ENCODE measurements at places on chromosomes 16 and 17. TPM values are rescaled to one million over a fixed set of nuclear protein-coding genes. Genes with fewer than 3 reads are reported as not detected.

Gene TRAPPC1
- total RNA-seq: 45.5 TPM

GRCh38 chr17:703081-703875 lies 11.4 kb downstream of the VPS53 start:
- DNase-seq: no peak

- no peak for DNase-seq
These were observed 18.9 kb downstream of the SNX11 start for GRCh38 chr17:48126532-48126850.

DNA sequence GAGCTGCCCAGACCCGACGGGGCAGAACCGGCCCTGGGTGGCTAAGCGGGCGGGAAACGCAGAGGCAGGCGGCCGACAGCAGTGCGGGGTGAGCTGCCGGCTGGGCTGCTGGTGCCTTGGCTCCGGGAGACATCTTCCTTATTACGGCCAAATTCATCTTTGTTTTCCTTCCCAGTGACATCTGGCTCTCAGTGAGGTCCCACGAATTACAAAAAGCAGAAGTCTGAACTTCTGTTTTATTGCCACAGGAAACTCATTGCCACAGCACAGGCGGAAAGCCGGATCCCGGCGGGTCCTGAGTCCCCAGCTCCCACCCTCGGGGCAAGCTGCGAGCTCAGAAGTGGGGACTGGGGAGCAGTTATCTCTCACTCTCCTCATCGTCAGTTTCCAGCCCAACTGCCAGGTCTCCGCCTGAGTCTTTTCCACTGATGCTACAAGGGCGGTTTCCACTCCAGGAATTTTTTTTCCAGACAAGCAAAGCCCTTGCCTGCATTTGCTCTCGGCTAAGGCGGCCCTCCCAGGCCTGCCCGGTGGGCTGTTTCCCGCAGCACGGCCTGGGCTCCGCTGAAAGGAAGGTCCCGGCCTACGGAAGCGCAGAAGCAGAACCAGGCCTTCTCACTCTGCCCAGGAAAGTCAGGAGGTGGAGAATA lies 40.3 kb downstream of the CBFA2T3 start:
- no peak for DNase-seq

GRCh38 chr17:44777394-44778348 lies 18.9 kb downstream of the ADAM11 start:
- DNase-seq: no peak

GRCh38 chr16:2237493-2238149 lies 1.4 kb downstream of the DNASE1L2 start:
- DNase-seq: no peak

GRCh38 chr17:35537601-35538141 lies at the start of gene SLFN12L:
Gene SLFN12L, minus strand, starts transcription at chr17:35537678. Its CDS starts 15,314 bp downstream, at chr17:35522364.
- no peak for DNase-seq

DNA sequence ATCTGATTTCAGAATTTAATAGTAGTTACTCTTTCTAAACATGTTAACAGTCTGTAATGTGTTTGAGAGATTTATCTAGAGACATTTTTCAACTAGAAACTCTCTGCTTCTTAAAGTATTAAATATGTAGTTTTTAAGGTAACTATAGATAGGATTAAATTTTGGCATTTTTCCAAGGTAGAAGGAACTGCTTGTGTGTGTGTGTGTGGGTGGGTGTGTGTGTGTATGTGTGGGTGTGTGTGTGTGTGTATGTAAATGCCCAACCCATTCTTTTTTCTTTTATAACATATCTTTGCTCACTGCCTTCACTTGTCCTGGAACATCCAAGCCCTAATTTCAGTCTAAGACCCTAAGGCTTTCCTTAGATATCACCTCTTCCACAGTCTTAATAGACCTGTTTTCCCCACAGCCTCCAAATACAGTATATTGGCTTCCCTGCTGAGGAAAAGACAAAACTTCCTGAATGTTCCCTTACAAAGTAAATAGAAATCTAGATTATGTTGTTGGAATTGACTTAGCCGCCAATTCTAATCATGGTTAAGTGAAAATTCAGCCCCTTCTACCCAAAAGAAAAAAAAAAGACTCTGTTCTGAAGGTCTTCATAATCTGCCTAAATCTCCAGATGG lies 33.5 kb downstream of the NUP93 start:
- DNase-seq: no peak

- no peak for DNase-seq
These were observed 177.7 kb downstream of the MYO1D start for GRCh38 chr17:32699247-32699646.

- DNase-seq: no peak
These were observed 34.2 kb downstream of the TXNDC11 start for GRCh38 chr16:11708421-11708820.

DNA sequence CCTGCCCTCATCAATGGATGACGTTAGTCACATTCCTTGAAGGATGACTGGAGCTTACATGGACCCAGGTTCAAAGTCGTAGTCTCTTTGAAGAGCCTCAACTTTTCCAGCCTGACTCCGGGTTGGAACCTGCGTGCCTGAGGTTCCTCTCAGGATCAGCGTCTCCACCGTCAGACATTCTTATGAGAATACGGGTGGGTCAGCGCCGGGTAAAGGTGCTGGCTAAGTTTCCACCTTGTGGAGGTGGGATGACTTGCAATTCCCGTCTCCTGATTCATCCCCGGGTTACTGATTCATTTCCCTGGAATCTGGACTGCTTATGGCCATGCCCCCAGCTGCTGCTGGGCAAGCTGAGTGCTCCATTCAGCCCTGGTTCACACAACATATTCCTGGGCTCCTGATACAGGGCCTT lies 38.9 kb upstream of the CMIP start:
- DNase-seq: peak; percentile 98

GRCh38 chr17:59619298-59620063 lies at the start of gene CLTC:
Gene CLTC, plus strand, starts transcription at chr17:59619895. Its CDS starts 237 bp downstream, at chr17:59620132.
- DNase-seq: peak; percentile 83

Gene NACA2
- not detected for total RNA-seq

GRCh38 chr16:66387817-66388332 lies 21.4 kb downstream of the CDH5 start:
- DNase-seq: no peak

- DNase-seq: no peak
These were observed 139.7 kb downstream of the SLC39A11 start for GRCh38 chr17:72952641-72953315.

Gene ICAM2
- 12.9 TPM for total RNA-seq

DNA sequence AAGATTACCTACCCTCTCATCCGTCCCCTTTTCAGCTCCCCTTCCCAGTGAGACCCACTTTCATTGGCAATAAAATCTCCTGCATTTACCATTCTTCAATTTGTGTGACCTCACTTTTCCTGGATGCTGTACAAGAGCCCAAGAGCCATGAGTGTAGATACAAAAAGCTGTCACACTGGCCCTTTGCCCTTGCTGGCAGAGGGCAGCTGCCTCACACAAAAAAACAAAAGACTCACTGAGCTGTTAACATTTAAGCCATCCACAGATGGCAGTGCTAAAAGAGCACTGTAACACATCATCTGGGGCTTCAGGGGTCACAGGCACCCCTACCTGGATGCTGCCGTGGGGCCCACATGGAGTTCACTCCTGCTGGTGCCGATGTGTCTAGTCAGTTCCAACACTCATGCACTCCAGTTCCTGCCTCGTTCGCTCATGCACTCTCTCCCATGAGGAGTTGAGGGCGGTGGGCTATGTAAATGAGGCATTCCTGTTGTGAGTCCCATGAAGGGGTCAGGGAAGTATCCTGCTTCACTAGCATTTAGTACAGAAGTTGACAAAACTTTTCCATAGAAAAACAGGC lies 123.1 kb downstream of the CA10 start:
- no peak for DNase-seq

Gene JUP
- total RNA-seq: 895 TPM

Gene CACNG3
- not detected for total RNA-seq

- DNase-seq: no peak
These were observed 20.6 kb upstream of the CDH15 start for GRCh38 chr16:89150981-89151380.

GRCh38 chr17:42132941-42133340 lies 10.3 kb downstream of the HSPB9 start:
- peak; percentile 84 for DNase-seq

Gene MYH8
- total RNA-seq: not detected

DNA sequence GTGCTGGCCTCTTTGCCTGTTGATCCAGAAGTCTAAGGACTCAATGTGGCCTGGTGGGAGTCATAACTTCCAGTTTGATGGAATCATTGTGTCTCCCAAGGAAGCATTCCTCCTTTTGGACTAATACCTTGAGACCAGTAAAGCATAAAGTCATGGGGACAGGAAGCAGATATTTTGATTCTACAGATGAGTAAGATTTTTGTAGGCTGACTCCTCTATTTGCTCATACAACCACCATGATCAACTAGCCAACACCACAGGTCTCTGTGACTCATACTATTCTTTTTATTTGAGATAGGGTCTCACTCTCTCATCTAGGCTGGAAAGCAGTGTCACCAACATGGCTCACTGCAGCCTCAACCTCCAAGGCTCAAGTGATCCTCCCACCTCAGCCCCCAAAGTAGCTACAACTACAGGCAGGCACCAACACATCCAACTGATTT lies 6.2 kb downstream of the MT2A start:
- DNase-seq: peak; percentile 93

DNA sequence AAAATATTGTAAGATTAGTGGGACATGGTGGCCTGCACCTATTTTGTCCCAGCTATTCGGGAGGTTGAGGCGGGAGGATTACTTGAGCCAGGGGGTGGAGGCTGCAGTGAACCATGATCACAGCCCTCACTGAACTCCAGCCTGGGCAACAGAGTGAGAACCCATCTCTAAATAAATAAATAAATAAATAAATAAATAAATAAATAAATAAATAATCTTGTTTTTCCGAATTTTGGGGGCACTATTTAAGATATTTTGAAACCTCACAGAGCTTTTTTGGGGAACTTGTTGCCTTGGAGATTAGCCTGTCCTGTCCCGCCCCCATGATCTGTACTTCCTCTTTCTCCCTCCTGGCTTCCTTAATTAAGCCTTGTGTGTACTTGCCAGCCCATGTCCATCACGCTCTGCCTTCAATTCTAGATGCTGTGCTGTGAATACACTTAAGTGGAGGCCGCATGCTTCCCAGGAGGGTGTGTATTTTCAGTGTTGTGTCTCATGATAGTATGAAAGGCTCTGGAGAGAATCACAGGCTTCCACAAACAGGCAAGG lies 4.4 kb downstream of the LGALS9 start:
- no peak for DNase-seq

DNA sequence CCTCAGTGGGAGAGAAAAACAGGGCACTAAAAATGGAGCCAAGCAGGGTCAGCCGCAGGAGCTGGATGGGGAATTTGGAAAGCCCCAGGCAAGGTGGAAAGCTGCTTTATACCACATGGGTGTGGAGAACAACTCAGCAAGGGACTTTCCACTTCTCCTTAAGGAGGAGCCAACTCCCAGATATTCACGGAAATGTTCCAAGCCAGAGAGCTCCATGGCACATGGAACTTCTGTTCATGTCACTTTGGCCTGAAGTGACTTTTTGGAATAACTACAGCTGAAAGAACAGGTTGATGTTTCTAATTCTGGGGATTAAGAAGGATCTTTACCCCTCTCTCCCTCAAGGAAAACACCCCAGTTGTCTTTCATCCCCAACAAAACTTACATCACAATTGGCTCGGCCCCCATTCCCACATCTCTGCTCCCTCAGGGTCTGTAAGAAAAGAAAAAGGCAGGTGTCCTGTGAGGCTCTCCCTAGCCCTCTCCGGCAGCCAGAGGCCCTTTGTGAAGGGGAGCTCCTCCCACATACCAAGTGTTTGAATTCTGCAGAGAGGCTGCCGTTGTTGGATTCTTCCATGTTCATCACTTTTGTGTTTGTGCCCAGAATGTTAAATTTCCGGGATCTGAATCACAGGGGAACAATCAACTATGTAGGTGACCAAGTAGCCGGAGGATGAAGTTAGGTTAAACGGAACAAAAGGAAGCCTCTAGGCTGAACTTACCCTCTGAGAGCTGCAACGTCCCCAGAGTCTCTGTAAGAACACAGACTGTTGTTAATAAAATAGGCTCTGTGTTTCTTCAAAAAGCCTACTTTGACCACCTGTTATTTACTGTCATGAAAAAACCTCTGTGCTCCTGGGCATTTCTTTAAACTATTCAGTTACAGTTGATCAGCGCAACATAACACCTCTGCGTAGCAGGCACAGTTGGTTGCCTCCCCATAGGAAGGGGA lies 41.0 kb downstream of the STAT5A start:
- peak; percentile 43 for DNase-seq

DNA sequence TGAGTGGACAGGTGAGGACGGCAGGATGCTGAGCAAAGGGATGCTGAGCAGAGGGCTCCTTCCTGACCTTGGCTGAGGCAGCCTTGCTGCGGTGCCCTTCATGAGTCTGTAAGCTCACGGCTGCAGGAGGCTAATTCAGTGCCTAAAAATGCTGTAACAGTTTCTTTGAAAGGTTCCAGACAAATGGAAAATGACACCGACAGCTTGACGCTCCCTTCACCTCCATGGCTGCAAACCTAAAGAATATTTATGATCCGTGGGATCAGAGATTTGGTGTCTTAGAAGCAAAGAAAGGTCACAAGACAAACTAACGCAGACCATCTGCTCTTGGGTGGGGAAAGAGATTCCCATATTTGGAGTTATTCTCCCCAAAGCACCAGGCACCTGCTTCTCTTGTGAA lies 28.0 kb downstream of the TOM1L2 start:
- DNase-seq: no peak

Gene TMEM238L
- not detected for total RNA-seq

- no peak for DNase-seq
These were observed 191.9 kb upstream of the KCNJ16 start for GRCh38 chr17:69883120-69883519.

DNA sequence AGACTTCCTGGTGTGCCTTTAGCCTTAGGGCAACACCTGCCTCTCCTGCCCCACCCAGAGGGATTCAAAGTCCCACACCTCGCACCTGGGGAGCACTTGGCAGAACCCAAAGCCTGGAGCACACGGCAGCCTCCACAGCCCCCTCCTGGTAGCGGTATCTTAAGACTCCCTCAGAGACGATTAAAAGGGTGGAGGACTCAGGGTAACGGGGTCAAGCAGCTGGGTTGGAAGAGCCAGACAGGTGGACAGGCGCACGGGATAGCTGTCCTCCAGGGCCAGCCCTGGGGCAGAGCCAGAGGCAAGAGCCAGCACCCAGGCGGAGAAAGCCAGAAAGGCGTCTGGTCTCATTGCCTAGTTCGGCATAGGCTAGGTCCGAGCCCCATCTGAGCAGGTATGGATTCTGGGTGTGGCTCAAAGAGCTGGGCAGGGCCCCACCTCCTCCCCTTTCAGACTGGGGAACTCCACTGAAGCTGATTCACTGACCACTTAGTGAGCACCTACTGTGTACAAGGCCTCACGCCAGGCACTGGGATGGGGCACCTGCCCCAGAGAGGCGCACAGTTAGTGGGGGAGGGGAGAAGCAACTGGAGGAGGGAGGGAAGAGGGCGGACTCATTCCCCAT lies 55.0 kb upstream of the MEAK7 start:
- no peak for DNase-seq

DNA sequence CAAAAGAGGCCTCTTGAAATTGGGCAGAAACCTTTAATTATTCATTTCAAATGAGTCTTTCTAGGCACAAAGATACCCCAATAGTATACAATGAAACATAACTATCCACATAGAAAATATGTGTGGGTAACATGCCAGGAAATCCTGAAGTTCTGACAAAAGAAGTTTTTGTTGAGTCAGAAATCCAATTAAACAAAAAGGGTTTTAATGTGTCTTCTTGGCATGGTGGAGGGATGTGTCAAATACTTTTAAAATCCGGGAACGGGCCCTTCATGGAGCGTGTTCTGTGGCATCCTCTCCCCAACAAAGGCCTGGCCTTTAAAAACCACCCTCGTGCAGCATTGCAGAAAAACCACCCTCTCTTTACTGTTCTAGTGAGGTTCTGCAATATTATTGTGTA lies 14.2 kb downstream of the CDRT4 start:
- no peak for DNase-seq
